OCI-LY7 (cell line): ENCODE measurements at places on chromosomes 7 and 10. TPM values are rescaled to one million over a fixed set of nuclear protein-coding genes. Genes with fewer than 3 reads are reported as not detected.

DNA sequence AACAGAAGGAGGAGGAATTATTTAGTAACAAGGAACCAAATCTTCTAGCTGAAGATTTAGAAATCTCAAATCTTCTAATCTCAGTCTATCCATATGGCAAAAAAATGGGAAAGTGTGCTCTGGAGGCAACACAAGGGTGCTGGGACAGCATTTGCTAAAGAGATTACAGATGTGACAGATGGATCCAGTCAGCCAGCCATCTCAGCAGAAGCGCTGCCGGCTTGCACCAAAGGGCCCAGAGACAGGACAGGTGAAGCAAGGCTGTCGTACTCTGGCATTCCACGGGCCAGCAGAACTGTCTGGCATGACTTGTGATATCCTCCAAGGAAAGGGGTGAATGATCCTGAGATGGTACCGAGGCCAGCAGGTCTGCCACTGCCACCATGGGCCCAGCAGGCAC is 45.7 kb upstream of the GJD4 start:
- DNase-seq: no peak

- peak; percentile 48 for DNase-seq
Observed at GRCh38 chr10:103781329-103782061, 73.9 kb downstream of the SH3PXD2A start.

DNA sequence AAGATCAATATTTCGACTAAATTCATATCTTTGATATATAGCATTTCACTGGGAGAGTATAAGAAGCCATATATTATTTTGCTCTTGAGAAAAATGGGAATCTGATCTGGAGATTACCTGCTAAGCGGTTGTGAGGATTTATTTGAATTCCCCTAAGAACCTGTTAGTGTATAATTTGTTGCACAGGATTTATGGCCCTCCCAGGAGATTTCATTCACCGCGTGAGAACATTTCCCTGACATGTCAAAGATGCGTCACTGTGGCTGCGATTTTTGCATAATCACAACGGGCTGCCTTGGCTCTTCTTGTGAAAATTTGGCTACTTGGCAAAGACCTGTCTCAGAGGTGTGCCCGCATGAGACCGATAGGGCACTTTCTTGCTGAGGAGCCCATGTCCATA is 184.7 kb upstream of the PFKP start:
- no peak for DNase-seq

- no peak for DNase-seq
Observed at GRCh38 chr10:78420946-78421735, 387.5 kb downstream of the RPS24 start.

GRCh38 chr7:117796889-117797288 is 76.4 kb downstream of the CTTNBP2 start:
- no peak for DNase-seq

DNA sequence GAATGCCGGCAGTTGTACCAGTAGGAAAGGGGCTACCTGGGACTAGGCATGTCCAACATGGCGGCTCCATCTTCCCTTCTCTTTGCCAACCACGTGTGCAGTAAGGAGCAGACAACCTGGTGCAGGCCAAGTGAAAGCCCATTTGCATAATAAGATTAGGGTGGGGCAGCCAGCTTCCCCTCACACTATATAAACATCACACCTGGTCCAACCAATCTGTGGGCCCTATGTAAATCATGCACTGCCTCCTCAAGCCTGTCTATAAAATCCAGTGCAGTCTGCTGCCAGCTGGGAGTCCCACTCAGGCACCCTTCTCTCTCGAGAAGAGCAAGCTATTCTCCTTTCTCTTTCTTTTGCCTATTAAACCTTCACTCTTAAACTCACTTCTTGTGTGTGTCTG is 429.3 kb downstream of the CALN1 start:
- no peak for DNase-seq

DNA sequence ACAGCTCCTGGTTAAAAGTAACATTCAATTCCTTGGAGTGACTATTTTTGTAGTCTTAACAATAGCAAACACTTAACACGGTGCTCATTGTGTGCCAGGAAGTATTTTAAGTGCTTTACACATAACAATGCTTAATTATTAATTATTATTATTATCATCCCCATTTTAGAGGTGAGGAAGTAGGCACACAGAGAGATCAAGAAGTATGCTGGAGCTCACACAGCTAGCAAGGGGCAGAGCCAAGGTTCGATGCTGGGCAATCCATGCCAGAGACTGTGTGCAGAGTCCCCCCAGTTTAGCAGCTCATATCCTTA is 48.2 kb upstream of the SMNDC1 start:
- DNase-seq: no peak

DNA sequence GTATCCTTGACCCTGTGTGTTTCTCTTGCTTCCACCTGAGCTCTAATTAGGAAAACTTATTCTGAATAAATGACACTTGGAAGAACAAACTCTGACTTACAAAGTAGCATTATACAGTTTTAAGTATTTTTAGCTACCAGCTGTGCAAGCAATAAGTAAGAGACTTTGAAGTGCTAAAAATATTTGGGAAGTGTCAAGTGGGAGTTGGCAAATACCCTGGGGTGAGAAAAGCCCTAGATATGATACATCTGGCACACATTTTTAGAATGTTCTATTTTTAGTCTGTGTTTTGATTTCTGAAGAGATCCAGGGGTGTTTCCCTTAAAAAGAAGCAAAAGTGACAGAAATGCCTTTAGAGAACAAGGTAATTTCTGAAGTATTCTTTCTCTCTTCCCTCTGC is 132.7 kb upstream of the TEX47 start:
- no peak for DNase-seq

DNA sequence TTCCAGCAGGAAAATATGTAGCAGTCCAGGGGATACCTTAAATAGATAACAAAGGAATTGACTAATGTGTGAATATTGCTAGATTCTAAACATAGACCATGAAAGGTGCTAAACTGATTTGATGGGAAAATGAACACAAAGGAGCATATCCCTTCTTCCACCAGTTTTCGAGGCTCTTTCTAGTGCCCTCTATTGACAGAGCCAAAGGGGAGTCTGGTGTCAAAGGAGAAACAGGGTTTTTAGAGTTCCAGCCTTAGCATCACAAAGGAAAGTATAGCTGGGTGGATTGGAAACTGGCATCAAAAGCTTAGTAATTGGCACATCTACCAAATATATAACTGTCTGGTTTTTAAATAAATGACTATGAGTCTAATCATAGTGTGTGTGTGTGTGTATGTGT is 636.8 kb downstream of the ETV1 start:
- DNase-seq: no peak

The TMEM270 gene
- total RNA-seq: not detected in 2 replicates

The IKZF1 gene
- 161 and 163 TPM in 2 replicates for total RNA-seq

The FFAR4 gene
- total RNA-seq: not detected in 2 replicates

The SPAM1 gene
- not detected in 2 replicates for total RNA-seq

The GNGT1 gene
- not detected in 2 replicates for total RNA-seq

The PON3 gene
- not detected in 2 replicates for total RNA-seq

The ASB4 gene
- not detected in 2 replicates for total RNA-seq

The SPDYE16 gene
- 0.20 and 0.21 TPM in 2 replicates for total RNA-seq

The IRF5 gene
- total RNA-seq: 15.8 and 21.9 TPM in 2 replicates

The NYAP1 gene
- total RNA-seq: 0.10 and 0.50 TPM in 2 replicates

The XRCC2 gene
- 40.1 and 49.6 TPM in 2 replicates for total RNA-seq
